Effector memory CD4-positive, alpha-beta T cell (primary cell): ENCODE measurements at places on chromosomes 11 and 22.

DNA sequence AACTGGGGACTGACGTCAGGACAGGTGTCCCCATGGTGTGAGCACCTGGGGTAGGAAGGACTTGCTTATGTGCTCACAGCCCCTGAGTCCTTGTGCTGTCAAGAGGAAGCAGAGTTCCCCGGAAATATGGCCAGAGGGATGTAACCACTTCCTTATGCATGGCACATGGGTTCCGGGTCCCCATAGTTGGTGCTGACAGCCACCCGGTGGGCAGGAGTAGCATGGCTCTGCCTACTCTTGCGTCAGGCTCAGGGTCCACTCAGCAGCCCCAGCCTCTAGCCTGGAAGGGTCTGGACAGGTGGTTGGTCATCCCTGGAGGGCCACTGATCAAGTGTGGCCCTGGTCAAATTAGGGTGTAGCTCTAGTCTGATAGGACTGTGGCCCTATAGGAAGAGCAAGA, 42.8 kb upstream of the CCND1 start:
- DNase-seq, result no peak

DNA sequence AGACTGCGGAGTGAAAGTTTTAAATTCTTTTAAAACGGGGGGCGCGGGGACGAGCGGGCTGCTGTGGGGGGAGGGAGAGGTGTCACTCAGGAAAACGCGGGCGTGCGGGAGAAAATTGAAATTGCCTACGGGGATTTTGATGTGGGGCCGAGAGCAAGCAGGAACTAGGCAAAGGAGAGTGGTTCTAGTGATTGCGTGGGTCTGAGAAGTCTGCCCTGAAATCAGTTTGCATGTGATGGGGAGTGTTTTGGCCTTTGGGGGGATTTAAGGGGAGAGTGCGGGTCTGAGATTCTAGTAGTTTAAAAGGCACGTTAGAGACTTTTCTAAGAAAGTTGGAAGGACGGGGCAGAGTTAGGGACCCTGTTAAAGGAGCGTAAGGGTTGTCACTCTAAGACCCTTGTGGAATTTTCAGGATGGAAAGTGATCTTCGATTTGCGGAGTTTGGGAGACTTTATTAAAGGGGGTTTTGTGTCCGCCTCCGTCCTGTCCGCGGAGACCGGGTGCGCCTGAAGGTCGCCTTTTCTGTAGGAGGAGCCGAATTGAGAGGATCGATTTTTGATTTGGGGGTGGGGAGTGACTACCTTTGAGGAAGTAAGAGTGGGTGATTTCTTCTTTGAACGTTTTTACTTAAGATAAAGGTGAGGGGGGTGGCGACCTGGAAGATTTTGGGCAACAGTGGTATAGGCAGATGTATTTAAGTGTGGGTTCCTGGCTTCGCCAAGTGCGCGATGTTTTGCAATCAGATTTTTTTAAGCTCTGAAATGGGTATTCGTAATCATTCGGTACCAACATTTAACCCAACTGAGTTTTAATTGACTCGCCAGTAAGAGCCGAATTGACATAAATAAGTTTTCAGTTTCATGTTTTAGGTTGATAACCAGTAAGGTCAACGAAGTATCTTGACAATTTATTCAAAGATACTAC, 1.1 kb downstream of the EED start:
- DNase-seq, result peak; percentile 6

DNA sequence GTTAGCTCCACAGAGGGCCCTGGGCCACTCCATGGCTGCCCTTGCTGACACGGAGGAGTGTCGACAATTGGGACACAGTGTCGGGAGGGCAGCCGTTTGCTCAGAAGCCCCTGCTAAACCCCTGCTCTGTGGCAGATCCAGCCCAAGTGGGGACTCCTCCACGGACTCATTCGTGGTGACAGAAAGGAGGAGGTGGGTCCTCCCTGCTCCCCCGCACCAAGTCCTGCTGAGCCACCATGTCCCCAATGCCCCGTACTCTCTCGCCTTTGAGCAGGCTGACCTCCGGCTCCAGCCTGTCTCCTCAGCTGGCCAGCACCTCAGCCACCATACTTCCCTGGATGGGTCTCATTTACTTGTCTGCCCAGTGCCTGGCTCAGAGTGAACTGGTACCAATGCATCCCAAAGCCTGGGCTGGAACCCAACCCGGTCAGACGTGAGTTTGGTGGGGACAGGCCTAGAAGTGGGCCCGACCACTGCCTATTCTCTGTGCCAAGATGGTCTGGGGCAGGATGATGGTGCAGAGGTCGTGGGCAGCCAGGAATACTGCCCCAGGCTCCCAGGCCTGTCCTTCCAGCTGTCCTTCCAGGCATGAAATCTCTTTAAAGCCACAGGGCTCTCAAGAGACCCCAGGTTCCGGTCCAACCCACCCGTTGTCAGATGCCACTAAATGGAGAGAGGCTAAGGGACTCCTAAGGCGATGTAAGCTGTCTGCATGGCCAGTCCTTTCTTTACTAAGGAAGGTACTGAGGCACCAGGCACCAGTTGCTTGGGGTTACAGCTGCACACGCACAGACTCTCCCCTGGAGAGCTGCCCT, 4.3 kb downstream of the CBX6 start:
- no peak for DNase-seq

DNA sequence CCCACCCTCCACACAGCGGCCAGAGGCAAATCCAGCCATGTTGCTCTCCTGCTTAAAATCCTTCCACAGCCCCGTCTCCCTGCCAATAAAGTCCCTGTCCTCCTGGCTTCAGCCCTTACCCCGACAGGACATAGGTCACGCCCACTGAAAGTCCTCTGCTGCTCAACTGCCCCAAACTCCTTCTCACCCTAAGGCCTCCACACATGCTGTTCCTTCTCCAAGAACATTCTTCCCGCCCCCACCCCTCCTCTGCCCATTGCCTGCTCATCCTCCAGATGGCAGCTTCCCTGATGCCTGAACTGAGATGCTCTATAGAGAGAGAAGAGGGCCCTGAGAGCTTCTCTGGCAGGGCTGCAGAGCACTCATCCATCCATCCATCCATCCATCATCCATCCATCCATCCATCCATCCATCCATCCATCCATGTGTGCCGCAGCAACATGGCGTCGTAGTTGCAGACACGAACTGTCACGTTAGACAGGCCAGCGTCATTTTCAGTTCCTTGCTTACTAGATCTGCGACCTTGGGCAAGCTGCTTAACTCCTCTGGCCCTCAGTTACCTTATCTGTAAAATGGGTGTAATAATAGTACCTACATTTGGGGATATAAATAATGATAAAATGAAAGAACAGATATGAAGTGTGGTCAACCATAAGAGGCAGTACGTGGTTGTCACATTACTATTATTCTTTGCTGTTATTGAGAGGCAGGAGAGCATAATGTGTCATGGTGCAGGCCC, 9.4 kb downstream of the NPTXR start:
- DNase-seq, result no peak

DNA sequence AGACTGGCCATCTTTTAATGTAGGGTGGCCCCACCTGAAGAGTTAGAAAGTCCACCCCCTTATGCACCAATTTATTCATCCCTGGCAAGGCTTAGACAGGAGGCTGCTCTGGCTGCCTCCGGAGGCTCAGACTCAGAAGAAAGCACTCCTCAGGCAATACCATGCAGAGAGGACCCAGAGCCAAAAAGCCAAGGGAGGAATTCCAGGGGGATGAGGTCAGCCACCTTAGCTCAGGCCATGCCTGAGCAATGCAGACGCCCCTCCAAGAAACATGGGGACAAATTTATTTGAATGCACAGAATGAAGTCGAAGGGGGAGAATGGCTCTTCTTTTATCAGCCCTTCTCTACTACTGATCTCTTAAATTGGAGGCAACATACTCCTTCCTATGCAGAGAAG, 39.7 kb upstream of the GLYAT start:
- DNase-seq, result no peak

DNA sequence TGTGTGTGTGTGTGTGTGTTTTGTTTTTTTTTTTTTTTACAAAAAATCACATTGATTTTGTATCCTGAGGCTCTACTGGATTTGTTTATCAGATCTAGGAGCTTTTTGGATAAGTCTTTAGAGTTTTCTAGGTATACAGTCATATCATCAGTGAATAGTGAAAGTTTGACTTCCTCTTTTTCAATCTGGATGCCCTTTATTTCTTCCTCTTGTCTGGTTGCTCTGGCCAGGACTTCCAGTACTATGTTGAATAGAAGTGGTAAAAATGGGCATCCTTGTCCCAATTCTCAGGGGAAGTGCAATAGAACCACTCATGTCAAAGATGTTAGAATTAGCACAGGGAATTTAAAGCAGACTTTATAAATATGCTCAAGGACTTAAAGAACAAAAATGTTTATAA, 32.6 kb upstream of the PRDM11 start:
- DNase-seq, result no peak

DNA sequence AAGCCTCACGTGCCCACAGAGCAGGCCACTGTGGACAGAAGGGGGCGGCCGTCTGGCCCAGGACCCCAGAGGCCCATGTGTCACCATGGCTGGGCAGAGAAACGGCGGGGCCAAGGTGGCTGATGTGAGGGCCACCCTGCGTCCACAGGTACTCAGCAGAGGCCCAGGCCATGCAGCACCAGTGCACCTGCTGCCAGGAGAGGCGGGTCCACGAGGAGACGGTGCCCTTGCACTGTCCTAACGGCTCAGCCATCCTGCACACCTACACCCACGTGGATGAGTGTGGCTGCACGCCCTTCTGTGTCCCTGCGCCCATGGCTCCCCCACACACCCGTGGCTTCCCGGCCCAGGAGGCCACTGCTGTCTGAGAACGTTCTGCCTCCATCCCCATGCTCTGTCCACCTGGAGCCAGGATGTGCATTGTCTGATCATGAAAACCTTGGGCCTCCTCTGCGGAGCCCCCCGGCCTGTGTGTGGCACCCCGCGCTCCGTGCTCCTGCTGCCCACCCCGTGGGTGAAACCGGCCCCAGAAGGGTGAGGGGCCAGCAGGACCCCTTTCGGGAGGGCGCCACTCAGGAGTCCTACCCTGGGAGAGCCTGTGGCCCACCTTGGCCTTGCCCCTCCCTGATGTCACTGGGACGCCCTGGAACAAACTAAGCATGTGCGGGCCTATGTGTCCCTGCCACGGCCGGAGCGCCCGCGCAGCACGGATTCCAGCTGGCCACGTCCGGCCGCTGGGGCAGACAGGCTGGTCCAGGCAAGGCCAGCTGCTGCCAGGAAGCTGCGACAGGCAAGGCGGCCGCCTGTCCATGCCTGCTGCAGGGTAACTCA, 38.6 kb downstream of the MUC5B start:
- DNase-seq, result no peak

DNA sequence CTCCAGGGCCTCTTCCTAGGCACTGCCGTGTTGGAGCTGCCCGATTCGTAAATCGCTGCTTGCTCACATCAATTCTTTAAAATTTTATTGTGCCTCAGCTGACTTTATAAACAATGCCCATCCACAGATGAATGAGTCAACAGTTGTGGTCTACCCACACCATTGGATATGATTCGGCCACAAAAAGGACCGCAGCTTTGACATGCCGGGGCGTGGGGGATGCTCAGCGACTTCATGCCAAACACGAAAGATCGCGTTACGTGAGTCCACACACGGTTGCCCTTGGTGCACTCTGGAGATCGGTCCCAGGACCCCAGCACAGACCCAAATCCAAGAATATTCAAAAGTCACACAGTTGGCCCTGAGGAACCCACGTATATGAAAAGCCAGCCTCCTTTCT, 195.7 kb downstream of the CTTN start:
- DNase-seq, result no peak

DNA sequence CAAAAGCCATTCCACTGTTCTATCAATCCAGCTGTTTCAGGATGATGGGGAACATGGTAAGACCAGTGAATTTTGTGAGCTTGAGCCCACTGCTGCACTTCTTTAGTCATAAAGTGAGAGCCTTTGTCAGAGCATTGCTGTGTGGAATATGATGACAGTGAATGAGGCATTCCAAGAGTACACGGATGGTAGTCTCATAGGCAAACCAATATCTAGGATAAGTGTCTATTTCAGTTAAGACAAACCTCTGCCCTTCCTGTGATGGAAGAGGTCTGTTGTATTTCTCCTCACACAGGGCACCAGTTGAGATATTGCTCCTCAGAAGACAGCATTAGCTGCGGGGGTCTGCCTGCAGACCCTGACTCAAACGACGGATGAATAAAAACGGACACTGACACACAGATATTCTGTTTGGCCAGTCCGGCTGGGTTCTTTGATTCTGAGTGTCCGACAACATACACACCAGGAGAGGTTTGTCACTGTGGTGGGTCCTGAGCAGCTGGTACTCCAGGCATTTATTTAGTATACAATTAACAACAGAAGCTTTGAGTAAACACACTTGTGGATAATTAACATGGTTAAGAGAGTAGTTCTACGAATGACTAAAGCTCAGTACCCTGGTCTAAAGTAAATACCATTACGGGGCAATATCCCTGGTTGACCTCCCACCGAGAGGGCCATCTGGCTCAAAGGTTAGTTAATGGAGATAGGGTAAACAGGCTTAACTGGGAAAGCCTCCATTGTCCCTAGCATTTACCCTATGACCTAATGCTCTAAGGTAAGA, 121.7 kb downstream of the ZNF280B start:
- DNase-seq, result no peak

DNA sequence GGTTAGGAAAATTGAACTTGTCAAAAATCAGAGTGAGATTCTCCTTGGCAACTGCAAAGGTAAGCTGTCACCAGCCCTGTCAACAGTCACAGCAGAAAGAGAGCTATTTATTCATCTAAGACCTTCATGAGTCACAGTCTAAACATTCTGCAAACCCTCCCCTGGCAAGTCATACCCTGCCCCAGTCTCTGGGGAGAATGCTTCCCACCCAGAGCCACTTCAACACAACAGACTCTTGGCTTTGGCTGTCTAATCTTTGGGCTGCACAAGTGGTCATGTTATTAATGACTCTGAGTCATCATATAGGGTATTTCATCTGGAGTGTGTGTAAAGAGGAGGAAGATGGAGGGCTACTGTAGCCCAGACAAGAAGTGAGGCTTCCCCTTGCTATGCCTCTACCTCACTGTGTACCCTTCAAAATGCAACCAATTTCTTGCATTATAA, 153.4 kb downstream of the CCDC34 start:
- no peak for DNase-seq

DNA sequence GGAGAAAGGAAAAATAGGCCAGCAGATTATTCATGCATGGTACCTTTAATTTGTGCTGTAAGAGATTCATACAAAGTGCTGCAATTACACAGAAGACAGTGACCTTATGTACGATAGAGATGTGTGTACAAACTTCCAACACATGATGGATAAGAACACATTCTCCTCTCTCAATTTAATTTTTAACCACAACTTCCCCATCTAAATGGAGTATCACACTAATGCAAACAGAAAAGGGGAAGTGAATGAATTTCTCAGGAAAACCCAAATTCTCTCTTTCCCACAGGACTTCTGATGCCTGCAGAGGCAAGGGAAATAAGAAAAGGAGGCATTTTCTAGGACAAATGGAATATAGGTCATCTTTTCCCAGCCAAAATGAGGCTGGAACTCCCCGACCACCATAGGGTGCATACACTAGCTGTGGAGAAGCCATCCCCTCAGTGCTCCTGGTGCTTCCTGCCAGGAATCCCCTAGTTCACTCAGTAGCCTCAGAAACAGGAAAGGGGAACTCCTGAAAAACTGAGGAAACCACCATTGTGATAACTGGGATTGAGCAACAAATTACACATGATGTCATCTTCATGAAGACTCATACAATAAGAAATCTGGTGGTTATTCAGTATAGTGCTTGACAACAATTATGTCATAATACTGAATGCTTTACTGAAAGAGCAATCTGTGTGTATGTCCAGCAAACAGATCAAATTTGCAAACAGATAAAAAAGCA, 22.4 kb downstream of the MMP10 start:
- no peak for DNase-seq

GRCh38 chr11:110362971-110363509, 66.6 kb upstream of the RDX start:
- no peak for DNase-seq

GRCh38 chr11:131724436-131724975, 354.1 kb downstream of the NTM start:
- no peak for DNase-seq

- no peak for DNase-seq
These were observed 1.5 kb downstream of the LSP1 start for GRCh38 chr11:1854132-1854948.
